AG09309 (cell line): ENCODE measurements at places on chromosomes 2 and 18.

DNA sequence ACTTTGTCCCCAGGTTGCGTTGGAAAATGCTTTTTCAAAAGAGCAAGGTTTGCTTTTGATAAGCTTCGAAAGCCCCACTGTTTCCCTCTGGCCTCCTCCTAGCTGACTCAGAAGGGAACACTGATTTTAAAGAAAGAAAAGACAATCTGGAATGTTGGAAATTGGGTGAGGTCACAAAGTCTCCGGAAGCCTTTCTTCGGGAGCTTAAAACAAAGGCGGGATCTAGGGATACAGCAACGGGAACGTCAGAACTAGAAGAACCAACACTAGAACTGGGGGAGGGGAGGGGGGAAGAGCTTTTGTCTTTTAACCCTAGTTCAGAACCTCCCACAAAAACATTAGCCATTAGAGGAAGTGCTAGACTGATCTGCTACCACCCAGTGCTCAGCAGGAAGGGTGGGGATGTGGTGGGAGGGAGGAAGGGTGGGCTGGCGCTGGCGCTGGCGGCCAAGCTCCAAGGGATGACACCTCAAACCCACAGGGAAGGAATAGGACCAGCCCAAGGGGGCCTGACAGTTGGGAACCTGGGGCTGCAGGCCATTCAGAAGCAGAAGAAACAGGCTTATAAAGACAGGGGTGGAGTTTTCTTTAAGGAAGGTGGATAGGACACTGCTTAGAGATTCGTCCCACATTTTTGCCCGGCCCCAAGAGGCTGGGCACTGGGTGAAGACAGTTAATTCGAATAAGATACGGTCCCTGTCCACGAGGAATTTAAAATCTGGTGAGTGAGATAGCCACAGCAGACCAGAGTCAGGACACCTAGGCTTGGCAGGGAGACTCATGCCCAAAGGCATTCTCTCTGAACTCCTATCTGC lies 1.7 kb downstream of the TMSB10 start:
- DNase-seq: no peak

GRCh38 chr2:231707927-231708772 lies at the start of gene PTMA:
Gene PTMA (plus strand): TSS chr2:231708525. CDS start chr2:231708707, 182 bp downstream.
- peak; percentile 98 for DNase-seq

GRCh38 chr2:148643998-148644882 lies at the start of gene EPC2:
Gene EPC2 (plus strand): TSS chr2:148644751. CDS start chr2:148645018, 267 bp downstream.
- DNase-seq: peak; percentile 38

- DNase-seq: no peak
Observed at GRCh38 chr2:188024811-188025210, 266.9 kb upstream of the GULP1 start.

DNA sequence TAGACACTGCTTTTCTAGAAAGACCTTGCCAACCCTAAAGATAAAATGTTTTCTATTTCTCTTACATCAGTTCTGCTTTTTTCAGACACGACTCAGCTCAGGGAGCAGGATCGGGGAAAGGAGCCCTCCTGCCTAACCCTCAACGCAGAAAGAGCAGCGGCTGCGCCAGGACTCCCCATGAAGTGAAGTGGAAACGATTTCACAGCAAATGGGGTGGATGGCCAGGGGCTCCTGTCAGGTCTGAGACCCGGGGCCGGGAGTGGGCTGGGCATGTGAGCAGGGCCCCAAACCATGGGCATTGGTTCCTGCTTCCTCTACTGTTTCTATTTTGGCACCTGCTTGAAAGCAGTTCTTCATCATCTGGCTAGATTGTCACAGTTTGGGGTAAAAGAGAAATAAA lies 89.4 kb upstream of the PXDN start:
- no peak for DNase-seq

DNA sequence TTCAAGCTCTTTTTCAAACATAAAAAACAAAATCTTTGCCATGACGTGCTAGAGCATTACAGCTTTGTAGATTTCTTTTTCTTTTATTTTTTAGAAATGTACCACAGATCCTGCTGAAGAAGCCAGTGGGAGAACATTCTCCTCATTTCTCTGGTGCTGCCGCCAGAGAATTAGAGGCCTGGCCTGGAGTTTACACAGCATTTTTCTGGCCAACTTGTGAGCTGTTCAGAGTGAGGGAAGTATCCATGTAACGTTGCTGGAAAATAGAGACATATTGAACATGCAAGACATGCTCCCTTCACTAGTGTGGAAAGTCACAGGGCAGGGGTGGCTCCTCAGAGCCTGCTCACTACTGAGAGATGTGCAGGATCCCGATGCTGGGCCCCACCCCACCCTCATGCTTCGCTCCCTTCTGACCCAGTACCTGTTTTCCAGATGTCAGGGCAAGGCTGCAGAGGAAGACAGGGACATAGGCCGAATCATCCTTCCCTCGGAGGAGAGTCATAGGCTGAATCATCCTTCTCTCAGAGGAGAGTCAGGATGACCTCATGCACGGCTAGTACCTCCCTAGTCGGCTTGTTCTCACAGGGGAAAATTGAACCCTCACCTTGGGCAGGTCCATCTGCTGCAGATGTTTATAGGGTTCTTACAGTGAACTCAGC lies 298.5 kb downstream of the INSIG2 start:
- peak; percentile 27 for DNase-seq

GRCh38 chr2:110099038-110099425 lies 16.6 kb downstream of the MALL start:
- no peak for DNase-seq

DNA sequence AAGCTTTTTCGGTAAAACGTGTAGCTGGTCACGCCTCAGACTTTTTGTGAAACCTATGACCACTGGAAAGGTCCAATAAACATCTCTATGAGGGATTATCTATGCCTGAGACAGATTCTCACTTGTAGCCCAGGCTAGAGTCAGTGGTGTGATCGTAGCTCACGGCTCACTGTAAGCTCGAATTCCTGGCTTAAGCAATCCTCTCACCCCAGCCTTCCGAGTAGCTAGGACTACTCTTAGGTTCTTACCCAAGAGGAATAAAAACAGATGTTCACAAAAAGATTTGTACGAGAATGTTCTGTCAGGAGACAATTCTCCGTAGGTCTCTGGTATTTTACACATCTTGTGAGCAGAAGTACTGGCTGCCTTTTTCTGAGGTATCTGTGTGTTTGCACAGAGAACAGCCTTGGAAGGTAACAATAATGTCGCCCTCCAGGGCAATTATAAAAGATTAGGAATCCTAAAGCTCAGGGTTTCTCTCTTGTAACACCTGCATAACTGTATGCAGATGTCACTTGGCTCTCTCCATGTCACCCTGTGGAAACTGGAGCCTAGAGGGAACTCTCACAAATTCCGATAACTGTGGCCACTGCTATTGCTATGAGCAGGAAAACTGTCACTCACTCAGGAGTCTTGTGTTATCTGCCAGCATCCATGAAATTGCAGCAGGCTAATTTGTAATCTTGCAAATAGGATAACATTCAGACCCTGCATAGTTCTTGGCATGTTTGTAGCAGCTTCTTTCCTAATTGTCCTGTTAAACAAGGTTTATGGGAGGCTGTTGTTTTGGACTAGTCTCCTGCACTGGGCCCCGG lies 25.5 kb upstream of the RALBP1 start:
- DNase-seq: peak; percentile 37

DNA sequence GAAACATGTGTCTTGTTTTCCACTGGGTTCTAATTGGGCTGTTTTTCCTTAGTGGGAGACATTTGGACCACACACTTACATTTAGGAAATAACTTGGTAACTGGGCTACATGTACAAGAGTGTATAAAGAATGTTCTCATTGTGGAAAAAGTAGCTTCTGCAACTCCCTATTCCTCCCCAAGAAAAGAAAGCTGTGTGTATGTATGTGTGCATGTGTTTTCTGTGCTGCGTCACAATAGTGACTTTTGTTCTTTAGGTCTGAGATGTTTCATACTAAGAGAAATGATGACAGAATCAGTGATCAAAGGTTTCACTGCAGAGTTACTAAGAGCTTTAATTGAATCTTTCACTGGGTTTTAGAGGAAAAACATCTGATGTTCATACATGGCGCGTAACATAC lies 82.7 kb downstream of the TANC1 start:
- no peak for DNase-seq
